ENCODE measurements at places on chromosomes 6 and 20.

DNA sequence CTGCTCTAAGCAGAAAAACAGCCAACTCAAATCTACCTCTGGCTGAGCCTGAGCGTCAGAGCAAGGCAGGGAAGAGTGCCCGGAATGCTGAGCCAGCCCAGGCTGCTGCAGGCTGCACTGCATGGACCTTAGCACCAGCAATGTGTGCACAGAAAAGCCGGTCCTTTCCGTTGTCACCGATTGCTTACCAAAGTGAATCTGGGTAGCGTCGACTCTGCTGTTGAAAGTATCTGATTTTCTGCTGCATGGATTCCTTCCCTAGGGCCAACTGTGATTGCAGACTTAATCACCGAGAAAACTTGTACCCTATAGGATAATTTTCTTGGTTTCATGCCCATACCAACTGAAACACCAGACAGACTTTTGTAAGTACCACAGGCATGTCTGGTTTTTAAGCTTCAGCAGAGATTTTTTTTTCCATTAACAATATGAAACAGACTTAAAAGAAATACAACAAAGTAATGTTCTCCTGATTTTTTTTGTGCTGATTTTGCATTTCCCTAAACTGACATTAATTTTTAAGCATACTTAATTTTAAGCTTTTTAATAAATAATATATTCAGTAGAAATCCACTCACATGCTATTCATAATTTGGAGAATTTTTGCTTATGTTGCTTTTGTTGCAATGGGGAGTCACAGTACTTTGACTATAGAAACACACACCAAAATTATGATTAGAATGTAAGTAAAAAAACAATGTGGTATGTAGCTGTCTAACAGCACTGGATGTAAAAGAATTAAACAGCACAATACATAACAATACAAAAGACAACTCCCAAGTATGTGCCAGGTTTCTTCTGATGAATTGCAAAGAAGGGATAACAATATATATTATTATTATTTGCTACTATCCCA is 218.0 kb downstream of the THBS2 start:
- no peak for DNase-seq

- DNase-seq, result no peak
Measured at GRCh38 chr6:18211338-18211737, 53.0 kb downstream of the DEK start.

GRCh38 chr6:138286698-138287097 is 68.4 kb upstream of the PBOV1 start:
- no peak for DNase-seq

GRCh38 chr6:35518566-35519312 is 6.0 kb upstream of the TULP1 start:
- no peak for DNase-seq

GRCh38 chr6:41887331-41887751 is 7.8 kb downstream of the USP49 start:
- no peak for DNase-seq
